ENCODE measurements at places on chromosomes 13 and 19.

- DNase-seq, result no peak
Observed at GRCh38 chr19:35085947-35086346, 29.7 kb upstream of the FXYD3 start.

GRCh38 chr13:95289020-95289444, 12.2 kb downstream of the ABCC4 start:
- DNase-seq, result no peak

GRCh38 chr13:72570019-72570418, 157.4 kb downstream of the MZT1 start:
- DNase-seq, result no peak

DNA sequence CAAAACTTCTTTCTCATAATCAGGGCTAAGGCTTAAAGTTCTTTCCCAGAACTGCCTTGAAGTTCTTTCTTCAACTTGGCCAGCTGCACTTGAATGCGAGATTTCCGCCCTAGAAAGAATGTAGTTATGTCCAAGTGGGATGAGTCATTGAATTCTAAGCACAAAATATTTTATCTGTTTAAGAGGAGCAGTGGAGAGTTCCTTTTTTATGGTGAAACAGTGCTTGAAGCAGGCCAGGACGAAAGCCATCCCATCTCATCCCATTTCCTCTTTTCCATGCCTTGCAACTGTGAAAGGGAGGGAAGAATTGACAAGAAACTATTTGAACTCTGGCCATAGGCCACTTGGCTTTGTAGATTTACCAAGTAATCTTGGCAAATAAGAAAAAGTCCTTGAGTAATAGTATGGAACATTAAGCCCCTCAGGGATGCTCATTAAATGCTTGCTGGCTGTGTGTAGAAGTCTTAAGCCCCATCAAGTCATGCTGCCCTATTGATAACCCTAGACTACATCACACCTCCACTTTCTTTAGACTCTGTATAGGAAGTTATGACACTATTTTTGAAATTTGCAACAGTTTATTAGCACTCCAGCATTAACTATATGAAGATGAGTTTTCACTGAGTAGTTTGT, 174.5 kb downstream of the KCTD12 start:
- DNase-seq, result no peak

DNA sequence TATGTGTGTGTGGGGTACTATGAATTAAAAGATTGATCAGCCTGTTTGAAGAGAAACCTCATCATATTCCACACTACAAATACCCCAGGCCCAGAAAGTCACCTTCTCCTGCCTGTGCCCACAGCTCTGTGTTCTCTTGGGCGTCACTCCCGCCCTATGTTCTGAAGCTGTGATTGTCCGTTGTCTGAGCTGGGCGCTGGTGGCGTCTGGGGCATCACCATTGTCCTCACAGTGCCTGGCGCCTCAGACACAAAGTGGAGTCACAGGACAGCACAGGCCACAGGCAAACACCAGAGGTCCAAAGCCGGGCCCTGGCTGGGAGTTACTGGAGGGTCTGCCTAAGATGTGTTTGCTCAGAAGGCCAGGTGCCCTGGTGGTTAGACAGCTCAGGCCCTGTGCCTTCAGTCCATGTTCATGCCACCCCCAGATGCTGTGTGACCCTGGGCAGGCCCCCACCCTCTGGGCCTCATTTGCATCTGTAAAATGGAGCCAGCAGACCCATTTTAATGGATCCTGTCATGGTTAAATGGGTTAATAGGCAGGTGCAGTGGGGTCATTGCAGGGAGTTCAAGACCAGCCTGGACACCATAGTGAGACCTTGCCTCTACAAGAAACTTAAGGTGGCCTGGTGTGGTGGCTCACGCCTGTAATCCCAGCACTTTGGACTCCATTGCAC, 34.5 kb downstream of the DNM2 start:
- DNase-seq, result no peak

DNA sequence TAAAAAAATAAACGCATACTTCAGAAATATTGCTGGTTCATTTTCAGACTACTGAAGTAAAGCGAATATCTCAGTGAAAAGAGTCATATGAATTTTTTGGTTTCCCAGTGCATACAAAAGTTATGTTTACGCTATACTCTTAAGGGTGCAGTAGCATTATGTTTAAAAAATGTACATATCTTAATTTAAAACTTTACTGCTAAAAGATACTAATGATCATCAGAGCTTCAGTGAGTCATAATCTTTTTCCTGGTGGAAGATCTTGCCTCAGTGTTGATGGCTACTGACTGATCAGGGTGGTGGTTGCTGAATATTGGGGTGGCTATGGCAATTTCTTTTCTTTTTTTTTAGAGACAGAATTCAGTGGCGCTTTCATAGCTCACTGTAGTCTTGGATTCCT, 48.9 kb downstream of the NDFIP2 start:
- no peak for DNase-seq

DNA sequence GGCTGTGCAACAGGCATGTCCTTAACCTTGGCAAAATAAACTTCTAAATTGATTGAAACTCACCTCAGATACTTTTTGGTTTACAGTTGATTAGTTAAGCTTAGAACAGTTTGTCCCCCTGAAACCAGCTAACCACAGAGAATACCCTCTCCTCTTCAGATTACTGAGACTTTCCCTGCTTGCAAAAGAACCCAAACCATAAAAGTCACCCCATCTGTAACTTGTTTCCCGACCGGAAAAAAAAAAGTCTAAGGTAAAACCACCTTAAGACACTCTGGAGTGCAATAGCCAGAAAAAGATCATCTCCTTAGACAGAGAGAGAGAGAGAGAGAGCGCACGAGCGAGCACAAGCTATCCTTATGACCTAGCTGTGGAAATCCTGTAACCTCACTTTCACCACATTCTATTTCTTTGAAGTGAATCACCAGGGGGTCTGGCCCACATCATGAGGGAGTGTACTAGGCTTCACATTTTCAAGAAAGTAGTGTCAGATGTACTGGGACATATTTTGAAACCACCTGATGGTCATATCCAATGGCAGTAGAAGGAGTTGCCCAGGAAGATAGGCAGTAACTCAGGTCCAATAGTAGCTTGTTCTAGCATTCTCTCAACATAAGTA, 11.1 kb upstream of the GTF2F2 start:
- peak; percentile 6 for DNase-seq

DNA sequence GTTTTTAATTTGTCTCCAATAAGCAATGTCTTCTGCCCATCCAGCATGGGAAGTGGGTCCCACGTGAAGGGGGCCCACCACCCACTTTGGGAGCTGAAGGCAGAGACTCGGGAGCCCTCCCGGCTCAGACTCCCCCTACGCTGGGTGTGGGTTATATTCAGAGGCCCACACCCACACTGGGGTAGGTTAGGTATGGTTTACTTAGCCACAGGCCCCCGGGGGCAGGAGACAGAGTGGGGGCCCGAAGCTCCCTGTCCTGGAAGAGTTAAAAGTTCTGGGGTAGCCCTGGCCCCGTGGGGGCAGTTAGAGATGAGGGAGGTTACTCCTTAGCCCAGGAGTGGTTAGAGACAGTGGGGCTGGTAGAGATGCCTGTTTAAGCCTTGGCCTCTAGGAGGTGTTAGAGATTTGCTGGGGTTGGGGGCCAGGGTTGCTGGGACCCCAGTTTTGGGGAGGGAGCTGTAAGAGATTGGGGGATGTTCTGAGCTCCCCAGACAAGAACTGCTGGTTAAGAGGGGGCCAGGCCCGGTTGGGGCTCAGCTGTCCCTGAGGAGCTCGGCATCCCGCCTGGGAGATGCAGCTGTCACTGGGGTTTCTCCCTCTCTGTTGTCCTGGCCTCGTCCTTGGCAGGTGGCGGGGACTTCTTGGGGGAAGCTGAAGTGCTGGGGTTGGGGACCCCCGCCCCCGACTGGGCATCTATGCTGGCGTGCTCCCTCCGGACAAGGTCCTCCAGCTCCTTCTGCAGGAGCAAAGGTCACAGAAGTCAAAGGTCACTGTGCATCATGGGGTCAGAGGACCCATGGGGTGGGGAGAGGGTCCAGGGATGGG, 712 bp upstream of the RINL start:
- DNase-seq, result no peak

DNA sequence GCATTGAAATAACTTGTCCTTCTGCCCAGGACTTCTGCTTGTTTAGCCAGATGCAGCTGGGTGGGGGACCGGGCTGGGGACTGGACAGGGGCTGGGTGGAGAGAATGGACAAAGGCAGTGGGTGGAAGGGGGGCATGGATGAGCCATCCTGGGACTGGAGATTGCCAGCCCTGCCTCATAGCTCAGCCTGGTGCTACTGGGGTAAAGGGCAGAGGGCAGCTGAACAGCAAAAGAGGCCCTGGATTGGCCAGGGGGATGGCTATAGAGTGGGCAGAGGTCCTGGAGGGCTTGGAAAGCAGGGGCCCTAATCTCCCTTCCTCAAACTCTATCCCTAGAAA, 17.7 kb upstream of the PLAUR start:
- DNase-seq, result no peak

GRCh38 chr19:33100894-33101644, 20.1 kb downstream of the GPATCH1 start:
- no peak for DNase-seq

DNA sequence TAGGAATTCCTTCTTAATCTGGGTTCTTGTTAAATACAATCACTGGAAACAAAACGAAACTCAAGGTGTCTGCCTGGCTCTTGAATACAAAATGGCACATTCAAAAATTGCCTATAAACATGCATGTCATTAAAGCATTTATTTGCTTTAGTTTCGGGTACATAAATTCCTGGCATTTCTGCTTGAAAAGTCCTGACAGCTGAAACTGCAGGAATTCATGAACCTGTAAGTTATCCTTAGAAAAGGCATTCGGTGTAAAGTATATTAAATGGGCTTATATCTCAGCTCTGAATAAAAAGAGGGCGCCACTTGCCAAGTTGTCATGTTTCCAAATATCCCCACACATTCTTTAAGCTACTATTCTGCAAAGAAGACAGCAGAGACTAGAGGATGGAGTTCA, 32.9 kb downstream of the RXFP2 start:
- no peak for DNase-seq

DNA sequence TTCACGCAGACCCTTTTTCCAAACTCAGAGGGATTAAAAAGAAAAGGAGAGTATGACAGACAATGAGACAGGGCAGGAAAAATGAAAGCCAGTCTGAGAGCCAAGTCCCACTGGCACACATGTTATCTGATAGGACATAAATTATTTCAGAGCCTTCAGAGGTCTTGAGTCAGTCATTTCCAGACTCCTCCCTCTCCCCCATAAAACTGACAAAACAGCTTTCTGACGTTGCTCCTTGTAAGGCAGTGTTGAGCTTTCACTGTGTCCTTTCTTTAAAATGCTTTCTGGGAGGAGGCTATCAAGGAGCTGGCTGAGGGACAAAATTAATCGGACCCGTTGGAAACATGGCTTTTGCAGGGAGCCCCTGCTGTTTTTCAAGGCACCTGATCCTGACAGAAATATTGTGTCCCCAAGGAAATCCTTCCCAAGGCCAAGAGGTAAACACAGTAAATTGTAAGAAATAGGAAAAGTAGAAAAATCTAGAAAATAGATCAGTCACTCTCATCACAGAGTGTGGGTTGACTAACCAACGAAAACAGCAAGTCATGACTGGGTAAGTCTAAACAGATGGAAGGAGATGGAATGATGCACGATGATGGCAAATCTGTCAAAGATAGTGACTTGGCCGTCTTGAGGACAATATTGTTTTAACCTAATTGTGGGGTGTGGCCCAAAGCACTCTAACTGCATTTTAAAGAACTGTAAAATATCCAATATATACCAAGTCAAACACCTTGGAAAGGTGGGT, 89.7 kb downstream of the DCT start:
- DNase-seq, result no peak

DNA sequence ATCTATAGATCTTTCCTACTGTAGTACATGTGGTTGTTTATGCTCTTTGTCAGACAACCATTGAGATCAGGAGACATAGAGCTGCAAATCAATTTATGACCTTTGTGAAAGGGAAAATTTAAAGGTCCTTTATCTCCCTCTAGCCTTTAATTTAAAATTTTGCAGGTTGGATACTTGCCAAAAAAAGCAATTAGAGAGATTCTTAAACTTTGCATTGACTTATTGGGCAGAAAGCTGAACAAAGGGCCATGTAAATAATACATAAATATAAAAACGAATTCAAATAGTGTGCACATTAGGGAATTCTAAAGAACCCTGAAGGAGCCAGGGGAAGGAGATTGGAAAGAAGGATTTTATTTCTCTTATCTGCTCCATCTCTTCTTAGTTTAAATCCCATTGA, 22.0 kb upstream of the RB1 start:
- DNase-seq, result no peak

DNA sequence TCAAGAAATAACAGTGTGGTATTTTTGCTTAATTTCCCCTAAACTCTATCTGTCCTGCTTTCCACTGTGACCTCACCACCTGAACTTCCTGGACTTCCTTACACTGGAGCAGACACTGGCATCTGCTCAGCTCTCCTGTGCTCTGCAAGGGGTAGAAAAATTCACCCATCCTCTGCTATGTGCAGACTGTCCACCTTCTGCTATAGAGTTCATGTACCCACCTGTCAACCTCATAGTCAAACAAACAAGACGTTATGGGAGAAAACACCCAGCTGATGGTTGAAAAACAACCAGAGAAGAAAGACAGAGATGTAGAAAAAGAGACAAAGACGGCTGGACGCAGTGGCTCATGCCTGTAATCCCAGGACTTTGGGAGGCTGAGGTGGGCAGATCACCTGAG, 12.2 kb downstream of the LAIR1 start:
- no peak for DNase-seq

GRCh38 chr19:2488942-2489731, 13.2 kb downstream of the GADD45B start:
- DNase-seq, result no peak

DNA sequence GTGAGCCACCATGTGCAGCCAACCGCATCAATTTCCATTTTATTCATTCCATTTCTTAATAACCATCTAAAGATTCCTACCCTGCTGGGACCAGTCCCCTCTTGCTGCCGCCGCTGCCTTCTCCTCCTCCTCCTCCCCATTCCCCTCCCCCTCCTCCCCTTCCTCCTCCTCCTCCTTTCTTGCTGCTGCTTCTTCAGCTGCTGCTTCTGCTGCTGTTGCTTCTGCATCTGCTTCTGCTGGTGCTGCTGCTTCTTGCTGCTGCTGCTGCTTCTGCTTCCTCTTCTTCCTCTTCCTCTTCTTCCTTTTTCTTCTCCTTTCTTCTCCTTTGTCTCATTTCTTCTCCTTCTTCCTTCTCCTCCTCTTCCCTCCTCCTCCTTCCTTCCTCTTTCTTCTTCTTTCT, 20.0 kb upstream of the SPRYD7 start:
- DNase-seq, result no peak

DNA sequence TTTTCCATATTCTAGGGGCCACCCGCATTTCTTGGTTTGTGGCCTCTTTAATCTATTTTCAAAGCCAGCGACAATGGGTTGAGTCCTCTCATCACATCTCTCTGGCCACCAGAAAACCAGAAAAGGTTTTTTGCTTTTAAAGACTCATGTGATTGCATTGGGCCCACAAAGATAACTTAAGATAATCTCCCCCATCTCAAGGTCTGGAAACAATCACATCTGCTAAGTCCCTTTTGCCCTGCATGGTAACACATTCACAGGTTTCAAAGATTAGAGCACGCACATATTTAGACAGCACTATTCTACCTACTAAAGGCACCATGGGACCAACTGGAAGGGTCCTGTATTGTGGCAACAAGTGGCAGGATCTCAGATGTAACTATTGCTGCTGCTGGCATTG, 147.0 kb upstream of the MIR17HG start:
- DNase-seq, result no peak

Data from stimulated activated CD4-positive, alpha-beta T cell treated with anti-CD3 and anti-CD28 coated beads, Interleukin-2, amount 100 ng/mL, for 48 hours (primary cell).